SK-N-SH (cell line): ENCODE measurements at places on chromosomes 1 and 21. TPM values are rescaled to one million over a fixed set of nuclear protein-coding genes. Genes with fewer than 3 reads are reported as not detected.

GRCh38 chr1:32241001-32241763 lies 5.8 kb upstream of the FAM167B start:
- no peak overlapping the region; the same call in 1 of the 2 replicates for H3K27ac ChIP-seq
- peak overlapping the region; percentile 57 for H3K4me3 ChIP-seq
- H3K27me3 ChIP-seq: no peaks in the 10 kb centered on the region
- no peaks in the 10 kb centered on the region for H3K36me3 ChIP-seq
- DNase-seq: peak; percentile 79

The MATN1 gene
- 0.15 and 0.23 TPM in 2 replicates for polyA plus RNA-seq

The TCHHL1 gene
- not detected in 2 replicates for polyA plus RNA-seq

GRCh38 chr1:171817511-171818265 lies 23.6 kb upstream of the DNM3 start:
- no peak overlapping the region for H3K4me3 ChIP-seq
- H3K4me1 ChIP-seq: peaks cover 4% of the 10 kb centered on the region
- DNase-seq: peak; percentile 13
- no peaks in the 10 kb centered on the region for H3K27me3 ChIP-seq
- H3K36me3 ChIP-seq: no peaks in the 10 kb centered on the region
- no peak overlapping the region for H3K27ac ChIP-seq

GRCh38 chr1:184416481-184416880 lies 29.7 kb downstream of the C1orf21 start:
- no peak overlapping the region for H3K27ac ChIP-seq
- no peaks in the 10 kb centered on the region; the same call in none of the 2 replicates for H3K4me1 ChIP-seq
- H3K27me3 ChIP-seq: no peaks in the 10 kb centered on the region
- no peak overlapping the region for H3K4me3 ChIP-seq

The SYNC gene
- polyA plus RNA-seq: 25.6 and 32.0 TPM in 2 replicates

The RXFP4 gene
- not detected in 2 replicates for polyA plus RNA-seq

DNA sequence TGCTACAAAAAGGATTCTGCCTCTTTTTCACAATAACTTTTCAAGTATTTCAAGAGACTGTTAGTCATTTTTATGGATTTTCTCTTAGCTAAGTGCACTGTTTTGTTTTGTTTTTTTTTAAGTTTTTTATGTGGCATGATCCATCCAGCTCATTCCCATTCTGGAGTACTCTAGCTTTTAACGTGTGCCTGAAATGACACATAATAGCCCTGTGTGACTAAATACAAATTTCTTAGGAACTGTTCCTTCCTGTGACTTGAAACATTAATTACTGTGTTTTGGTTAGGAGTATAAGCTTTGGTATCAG lies 143.9 kb downstream of the HS2ST1 start:
- H3K4me1 ChIP-seq: no peaks in the 10 kb centered on the region
- no peaks in the 10 kb centered on the region for H3K36me3 ChIP-seq
- no peak overlapping the region for H3K4me3 ChIP-seq
- H3K27me3 ChIP-seq: no peaks in the 10 kb centered on the region
- no peak for DNase-seq
- H3K27ac ChIP-seq: no peak overlapping the region

DNA sequence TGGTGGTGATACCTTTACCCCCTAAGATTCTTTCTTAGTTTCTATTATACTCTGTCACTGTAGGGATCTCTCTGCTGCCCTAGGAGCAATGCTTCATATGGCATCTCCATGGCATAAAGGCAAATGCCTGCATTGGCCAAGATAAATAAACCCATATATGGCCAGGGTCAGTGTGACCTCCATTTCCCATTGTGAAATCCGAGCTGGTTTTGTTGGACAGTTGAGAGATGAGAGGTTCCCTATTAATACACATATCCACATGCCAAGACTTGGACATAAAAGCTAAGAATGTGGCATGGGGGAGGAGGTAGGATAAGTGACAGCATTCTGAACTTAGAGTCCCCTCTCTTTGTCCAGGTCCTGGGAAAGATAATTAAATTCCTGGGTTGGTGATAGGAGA lies 1.4 kb downstream of the TPM3 start:
- H3K27me3 ChIP-seq: no peaks in the 10 kb centered on the region
- no peak overlapping the region for H3K27ac ChIP-seq
- no peak overlapping the region; the same call in 1 of the 2 replicates for H3K4me3 ChIP-seq
- H3K36me3 ChIP-seq: no peaks in the 10 kb centered on the region

GRCh38 chr1:52423055-52423454 lies 18.7 kb downstream of the PRPF38A start:
- no peak overlapping the region for H3K4me3 ChIP-seq
- H3K4me1 ChIP-seq: peaks cover 8% of the 10 kb centered on the region
- H3K27ac ChIP-seq: no peak overlapping the region
- no peak for DNase-seq

- H3K4me1 ChIP-seq: peaks cover 7% of the 10 kb centered on the region; the same call in 1 of the 2 replicates
- H3K36me3 ChIP-seq: no peaks in the 10 kb centered on the region
- peak overlapping the region; percentile 76 for H3K27ac ChIP-seq
- H3K27me3 ChIP-seq: no peaks in the 10 kb centered on the region
- H3K4me3 ChIP-seq: no peak overlapping the region
These were observed 38.5 kb upstream of the TDRD10 start for GRCh38 chr1:154463512-154463990.

- no peaks in the 10 kb centered on the region for H3K4me1 ChIP-seq
- no peaks in the 10 kb centered on the region for H3K36me3 ChIP-seq
- H3K4me3 ChIP-seq: no peak overlapping the region
- no peak for DNase-seq
- no peaks in the 10 kb centered on the region for H3K27me3 ChIP-seq
These were observed 206.7 kb downstream of the CTH start for GRCh38 chr1:70617728-70618127.

DNA sequence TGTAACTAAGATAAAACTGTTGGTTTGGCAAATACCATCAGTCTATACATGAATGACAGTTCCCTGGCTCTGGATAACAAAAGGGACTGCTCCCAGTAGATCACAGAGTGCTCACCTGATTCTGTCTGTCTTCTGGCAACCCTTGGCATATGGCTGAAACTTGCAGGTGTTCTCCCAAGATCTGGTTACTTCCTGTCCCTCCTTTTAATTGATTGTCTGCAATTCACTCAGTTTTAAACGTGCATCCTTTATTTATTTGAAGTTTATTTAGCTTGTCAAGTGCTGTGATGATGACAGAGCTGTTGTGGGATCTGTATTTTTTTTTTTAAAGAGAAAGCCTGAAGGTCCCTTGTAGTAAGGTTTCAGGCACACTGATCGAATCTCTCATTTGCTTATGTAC lies 3.4 kb downstream of the KCNA3 start:
- H3K27me3 ChIP-seq: peaks cover 49% of the 10 kb centered on the region
- no peaks in the 10 kb centered on the region for H3K4me1 ChIP-seq

GRCh38 chr1:236536540-236536939 lies 12.8 kb downstream of the LGALS8 start:
- no peak for DNase-seq
- H3K4me1 ChIP-seq: no peaks in the 10 kb centered on the region
- H3K4me3 ChIP-seq: no peak overlapping the region

DNA sequence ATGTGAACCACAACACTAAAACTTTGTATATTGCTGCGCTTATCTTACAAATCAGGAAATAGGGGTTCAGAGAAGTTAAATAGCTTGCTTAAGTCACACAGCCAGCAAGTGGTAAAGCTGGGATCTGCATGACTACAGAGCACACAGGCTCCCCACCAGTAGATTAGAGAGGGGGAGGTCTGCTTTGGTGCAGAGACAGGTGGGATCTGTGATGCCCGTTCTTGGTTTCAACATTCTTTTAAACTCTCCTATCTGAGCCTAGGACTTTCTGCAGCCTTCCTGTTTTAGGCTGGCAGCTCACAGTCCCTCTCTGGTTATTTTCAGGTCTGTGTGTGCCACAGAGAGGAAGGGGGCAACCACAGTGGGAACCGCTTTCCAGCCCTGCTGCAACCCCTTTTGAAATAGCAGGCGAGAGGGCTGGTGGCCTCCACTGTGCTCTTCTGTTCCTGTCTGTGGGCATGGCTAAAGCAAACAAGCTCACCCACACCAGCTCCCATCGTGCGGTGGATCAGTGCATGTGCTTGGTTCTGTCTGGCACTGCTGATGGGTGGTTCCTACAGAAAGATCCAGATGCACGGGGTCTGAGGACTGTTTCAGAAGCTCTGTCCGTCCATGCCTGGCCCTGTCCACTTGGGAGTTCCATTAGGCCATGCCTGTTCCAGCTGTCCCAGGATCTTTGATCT lies 1.7 kb upstream of the IL6R start:
- H3K36me3 ChIP-seq: no peaks in the 10 kb centered on the region
- H3K4me1 ChIP-seq: peaks cover 12% of the 10 kb centered on the region
- DNase-seq: no peak
- H3K4me3 ChIP-seq: no peak overlapping the region

The PODN gene
- polyA plus RNA-seq: 2.0 and 2.9 TPM in 2 replicates

- peaks cover 42% of the 10 kb centered on the region; the same call in 1 of the 2 replicates for H3K36me3 ChIP-seq
- no peaks in the 10 kb centered on the region for H3K4me1 ChIP-seq
- H3K4me3 ChIP-seq: no peak overlapping the region
- no peak for DNase-seq
- H3K27me3 ChIP-seq: no peaks in the 10 kb centered on the region
- H3K27ac ChIP-seq: no peak overlapping the region
These were observed 13.7 kb downstream of the CSF1 start for GRCh38 chr1:109924316-109924715.

The SLC30A10 gene
- 0.02 TPM in 2 replicates for polyA plus RNA-seq

The CYP4A22 gene
- not detected in 2 replicates for polyA plus RNA-seq

GRCh38 chr1:52641307-52641706 lies 8.3 kb downstream of the SHISAL2A start:
- H3K27ac ChIP-seq: no peak overlapping the region
- no peaks in the 10 kb centered on the region for H3K36me3 ChIP-seq
- H3K4me3 ChIP-seq: no peak overlapping the region
- no peaks in the 10 kb centered on the region for H3K4me1 ChIP-seq
- DNase-seq: no peak
- H3K27me3 ChIP-seq: no peaks in the 10 kb centered on the region

The CFHR5 gene
- polyA plus RNA-seq: not detected in 2 replicates

The SLFNL1 gene
- polyA plus RNA-seq: 0.16 and 0.26 TPM in 2 replicates

GRCh38 chr1:11980676-11980972 lies 380 bp downstream of the MFN2 start:
- H3K4me3 ChIP-seq: peak overlapping the region; percentile 80
- H3K36me3 ChIP-seq: peaks cover 22% of the 10 kb centered on the region
- DNase-seq: no peak

The RUNX3 gene
- polyA plus RNA-seq: not detected in 2 replicates

The GPR37L1 gene
- not detected in 2 replicates for polyA plus RNA-seq

The ZNF648 gene
- not detected in 2 replicates for polyA plus RNA-seq

- H3K27ac ChIP-seq: no peak overlapping the region
- no peak for DNase-seq
- no peaks in the 10 kb centered on the region for H3K36me3 ChIP-seq
- no peak overlapping the region for H3K4me3 ChIP-seq
These were observed 30.6 kb upstream of the ZP4 start for GRCh38 chr1:237921306-237921705.

The SLC16A4 gene
- polyA plus RNA-seq: 3.0 and 5.2 TPM in 2 replicates

DNA sequence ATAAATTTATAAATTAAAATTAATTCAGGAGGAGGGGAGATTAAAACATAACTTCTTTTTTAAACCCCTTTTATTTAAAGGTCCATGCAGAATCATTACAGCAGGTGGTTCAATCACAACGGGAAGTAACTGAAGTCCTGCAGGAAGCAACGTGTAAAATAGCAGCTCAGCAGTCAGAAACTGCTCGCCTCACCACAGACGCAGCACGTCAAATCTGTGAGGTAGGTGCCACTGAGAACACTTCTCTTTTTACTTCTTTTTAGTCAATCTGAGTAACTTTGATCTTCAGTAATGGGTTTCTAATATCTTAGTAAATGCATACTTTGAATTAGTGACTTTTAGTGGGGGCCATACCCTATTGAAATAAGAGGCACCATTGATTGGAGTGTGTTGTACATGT lies 87.0 kb downstream of the CEP350 start:
- H3K36me3 ChIP-seq: peaks cover 59% of the 10 kb centered on the region
- H3K27ac ChIP-seq: no peak overlapping the region
- no peak for DNase-seq
- H3K4me3 ChIP-seq: no peak overlapping the region
- no peaks in the 10 kb centered on the region for H3K27me3 ChIP-seq
- H3K4me1 ChIP-seq: no peaks in the 10 kb centered on the region

- no peak for DNase-seq
- peaks cover 2% of the 10 kb centered on the region; the same call in 1 of the 2 replicates for H3K4me1 ChIP-seq
- H3K4me3 ChIP-seq: no peak overlapping the region
- H3K36me3 ChIP-seq: no peaks in the 10 kb centered on the region
These were observed 5.2 kb upstream of the KISS1 start for GRCh38 chr1:204201348-204202040.

The ACTA1 gene
- polyA plus RNA-seq: 0.21 and 0.36 TPM in 2 replicates

The GUCA2A gene
- not detected in 2 replicates for polyA plus RNA-seq

DNA sequence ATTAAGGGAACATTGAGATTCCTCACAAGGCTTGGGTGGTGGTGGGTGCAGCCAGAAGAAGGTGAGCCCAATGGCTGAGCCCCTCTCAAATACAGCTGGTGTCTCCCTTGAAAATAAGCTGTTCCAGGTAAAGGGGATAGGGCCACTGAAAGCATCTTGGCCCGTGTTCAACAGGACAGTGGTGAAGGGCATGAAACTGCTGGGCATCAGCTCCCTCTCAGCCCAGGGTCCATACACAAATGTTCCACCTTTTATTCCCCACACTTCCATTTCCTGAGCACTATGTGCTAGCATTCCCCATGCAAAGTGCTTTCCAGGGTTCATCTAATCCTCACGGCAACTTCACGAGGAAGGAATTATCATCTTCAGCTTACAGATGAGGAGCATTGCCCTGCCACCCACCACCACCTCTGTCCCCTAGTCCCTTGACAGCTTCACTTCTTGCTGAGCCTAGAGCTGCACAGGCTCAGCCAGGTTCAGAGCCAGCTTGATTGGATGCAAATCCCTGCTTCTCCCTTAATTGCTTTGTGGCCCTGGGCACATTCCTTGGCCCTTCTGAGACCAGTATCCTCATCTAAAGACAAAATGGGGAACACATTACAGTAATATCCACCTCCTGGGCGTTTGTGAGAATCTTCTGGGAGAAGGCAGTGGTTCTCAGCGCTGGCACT lies 9.6 kb downstream of the TAGLN2 start:
- H3K36me3 ChIP-seq: peaks cover 25% of the 10 kb centered on the region; the same call in 1 of the 2 replicates
- H3K27me3 ChIP-seq: no peaks in the 10 kb centered on the region
- no peak for DNase-seq
- H3K4me1 ChIP-seq: peaks cover 69% of the 10 kb centered on the region
- H3K4me3 ChIP-seq: no peak overlapping the region
- peak overlapping the region; percentile 97 for H3K27ac ChIP-seq

The TTLL7 gene
- polyA plus RNA-seq: 7.3 and 11.5 TPM in 2 replicates

- no peak overlapping the region for H3K4me3 ChIP-seq
- H3K27ac ChIP-seq: no peak overlapping the region
- no peaks in the 10 kb centered on the region for H3K36me3 ChIP-seq
- no peaks in the 10 kb centered on the region for H3K27me3 ChIP-seq
- peaks cover 4% of the 10 kb centered on the region; the same call in 1 of the 2 replicates for H3K4me1 ChIP-seq
These were observed 24.8 kb upstream of the KCNE1 start for GRCh38 chr21:34536820-34537219.

- no peaks in the 10 kb centered on the region for H3K4me1 ChIP-seq
- DNase-seq: no peak
- H3K36me3 ChIP-seq: no peaks in the 10 kb centered on the region
These were observed 229.7 kb downstream of the C1orf94 start for GRCh38 chr1:34406377-34406776.
